Activated T-helper 9 cell treated with anti-CD3 and anti-CD28 coated beads, Interleukin-2, amount 50 U/mL, for 16 hours (primary cell): ENCODE measurements at places on chromosomes 16 and 17.

DNA sequence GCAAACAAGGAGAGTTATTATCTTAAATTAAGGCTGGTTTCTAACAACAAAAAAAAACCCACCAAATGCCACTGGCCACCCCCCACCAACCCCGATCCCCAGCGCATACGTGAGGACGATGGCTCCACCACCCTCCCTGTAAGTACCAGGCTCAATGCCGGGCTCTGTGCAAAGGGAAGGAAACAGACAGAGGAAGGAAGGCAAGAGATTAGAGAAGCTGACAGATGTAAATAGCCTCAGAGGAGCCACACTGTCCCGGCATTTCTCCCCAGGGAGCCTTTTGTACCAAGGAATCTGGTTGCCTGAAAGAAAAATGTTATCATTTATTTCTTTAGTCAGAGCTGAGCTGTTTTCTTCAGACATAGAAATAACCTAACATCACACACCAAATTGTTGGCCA lies 13.1 kb downstream of the SOST start:
- no peak for DNase-seq

DNA sequence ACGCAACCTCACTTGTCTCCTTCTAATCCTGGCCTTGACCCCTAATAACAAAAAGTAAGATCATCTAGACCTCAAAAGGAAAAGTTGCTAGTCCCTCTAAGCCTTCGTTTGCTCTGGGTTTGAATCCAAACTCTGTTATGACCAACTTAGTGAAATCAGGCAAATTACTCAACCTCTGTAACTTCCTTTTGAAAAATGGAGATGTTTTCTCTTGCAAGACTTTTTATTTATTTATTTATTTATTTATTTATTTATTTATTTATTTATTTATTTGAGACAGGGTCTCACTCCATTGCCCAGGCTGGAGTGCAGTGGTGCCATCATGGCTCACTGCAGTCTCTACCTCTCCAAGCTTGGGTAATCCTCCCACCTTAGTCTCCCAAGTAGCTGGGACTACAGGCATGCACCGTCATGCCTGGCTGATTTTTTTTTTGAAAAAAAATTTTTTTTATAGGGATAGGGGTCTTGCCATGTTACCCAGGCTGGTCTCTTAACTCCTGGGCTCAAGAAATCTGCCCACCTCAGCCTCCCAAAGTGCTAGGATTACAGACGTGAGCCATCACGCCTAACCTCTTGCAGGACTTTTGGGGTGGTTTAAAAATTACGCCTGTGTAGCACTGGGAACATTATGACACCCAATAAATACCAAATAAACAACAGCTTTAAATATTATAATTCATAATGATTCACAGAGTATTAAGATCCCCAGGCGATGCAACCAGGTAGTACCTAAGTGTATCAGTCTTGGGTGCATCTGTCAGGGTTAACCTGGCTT lies 63.4 kb downstream of the PITPNC1 start:
- no peak for DNase-seq

DNA sequence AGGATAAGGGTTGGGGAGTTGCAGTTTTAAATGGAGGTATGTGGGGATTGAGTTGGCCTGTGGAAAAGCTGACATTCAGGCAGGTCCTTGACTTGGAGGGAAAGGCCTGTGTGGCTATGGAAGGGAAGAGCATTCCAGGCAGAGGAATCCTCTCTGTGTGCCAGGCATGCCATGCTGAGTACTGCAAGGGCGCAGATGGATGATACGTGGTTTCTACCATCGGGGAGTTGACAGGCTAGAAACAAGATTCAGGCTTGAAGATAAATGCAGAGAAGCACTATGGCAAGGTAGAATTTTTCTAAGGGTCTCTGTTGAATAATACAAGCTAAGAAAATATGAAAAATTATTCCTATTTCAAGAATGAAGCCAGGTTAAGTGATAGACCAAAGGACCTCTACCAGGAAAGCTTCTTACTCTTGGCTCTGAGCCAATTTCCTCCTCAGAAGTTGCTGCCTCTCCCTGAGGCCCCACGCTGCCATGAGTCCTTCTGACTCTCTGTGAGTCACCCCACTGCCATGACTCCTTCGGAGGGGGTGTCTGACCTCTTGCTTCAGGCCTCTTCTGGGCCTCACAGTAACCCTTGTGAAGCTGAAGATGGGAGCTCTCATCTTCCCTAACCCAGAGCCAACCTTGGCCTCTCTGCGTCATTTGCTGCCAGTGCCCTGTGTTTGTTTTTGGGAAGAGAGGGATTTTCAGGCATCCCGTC lies 75.8 kb downstream of the WNT3 start:
- no peak for DNase-seq

DNA sequence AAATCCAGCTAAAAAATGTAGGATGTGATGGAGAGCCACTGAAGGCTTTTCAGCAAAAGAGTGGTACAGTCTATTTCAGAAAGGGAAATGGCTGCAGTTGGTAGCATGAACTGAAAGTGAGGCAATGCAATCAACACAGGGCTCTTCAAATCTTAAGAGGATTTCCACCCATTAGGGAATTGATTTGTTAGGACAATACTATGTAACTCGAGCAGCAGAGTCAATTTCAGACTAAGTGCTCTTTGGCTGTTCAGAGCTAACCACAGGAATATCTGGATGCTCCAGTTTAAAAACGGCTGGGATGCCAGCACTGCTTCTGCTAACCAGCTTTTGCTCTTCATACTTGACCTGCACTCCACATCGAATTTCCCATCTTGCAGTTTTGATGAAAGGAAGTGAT lies 24.6 kb downstream of the CACNG1 start:
- DNase-seq: no peak

DNA sequence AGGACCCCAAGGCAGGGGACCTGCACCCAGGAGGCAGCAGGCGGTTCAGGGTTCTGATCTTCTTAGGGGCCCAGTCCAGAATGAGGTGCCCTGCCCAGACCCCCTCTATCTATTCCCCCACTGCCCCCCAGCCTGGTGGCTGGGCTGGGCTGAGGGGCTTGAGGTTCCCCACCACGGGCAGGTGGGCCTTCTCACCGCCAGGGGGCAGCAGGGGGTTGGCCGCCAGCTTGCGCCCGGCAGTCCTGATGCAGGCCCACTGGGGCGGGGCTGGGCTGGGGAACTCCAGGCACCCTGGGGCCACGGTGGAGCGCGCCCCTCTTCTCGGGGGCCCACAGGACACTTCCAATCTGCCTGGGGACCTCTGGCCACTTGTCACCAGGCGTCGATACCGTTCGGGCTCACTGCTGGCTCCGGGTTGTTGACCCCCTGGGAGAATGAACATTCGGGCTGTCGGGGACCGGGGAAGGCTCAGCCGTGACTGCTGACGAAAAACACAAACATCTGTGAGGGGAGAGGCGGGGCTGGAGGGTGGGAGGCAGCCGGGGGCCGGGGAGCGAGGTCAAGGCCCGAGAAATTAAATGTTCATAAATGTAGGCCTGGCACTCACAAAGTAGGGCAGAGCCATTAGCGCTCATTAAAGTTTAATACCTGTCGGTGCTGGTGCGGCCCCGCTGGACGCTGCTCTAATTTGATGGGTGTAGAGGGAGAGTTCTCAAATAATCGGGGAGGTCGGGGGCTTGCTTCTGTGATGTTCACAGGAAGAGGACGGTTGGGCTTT lies 219.3 kb upstream of the GSE1 start:
- DNase-seq: peak; percentile 51

- no peak for DNase-seq
These were observed 241.5 kb upstream of the CNTNAP4 start for GRCh38 chr16:76035689-76036088.

- no peak for DNase-seq
These were observed 31.0 kb upstream of the RHOT1 start for GRCh38 chr17:32111141-32111771.

GRCh38 chr17:81582341-81582740 lies 30.2 kb upstream of the FAAP100 start:
- DNase-seq: no peak

DNA sequence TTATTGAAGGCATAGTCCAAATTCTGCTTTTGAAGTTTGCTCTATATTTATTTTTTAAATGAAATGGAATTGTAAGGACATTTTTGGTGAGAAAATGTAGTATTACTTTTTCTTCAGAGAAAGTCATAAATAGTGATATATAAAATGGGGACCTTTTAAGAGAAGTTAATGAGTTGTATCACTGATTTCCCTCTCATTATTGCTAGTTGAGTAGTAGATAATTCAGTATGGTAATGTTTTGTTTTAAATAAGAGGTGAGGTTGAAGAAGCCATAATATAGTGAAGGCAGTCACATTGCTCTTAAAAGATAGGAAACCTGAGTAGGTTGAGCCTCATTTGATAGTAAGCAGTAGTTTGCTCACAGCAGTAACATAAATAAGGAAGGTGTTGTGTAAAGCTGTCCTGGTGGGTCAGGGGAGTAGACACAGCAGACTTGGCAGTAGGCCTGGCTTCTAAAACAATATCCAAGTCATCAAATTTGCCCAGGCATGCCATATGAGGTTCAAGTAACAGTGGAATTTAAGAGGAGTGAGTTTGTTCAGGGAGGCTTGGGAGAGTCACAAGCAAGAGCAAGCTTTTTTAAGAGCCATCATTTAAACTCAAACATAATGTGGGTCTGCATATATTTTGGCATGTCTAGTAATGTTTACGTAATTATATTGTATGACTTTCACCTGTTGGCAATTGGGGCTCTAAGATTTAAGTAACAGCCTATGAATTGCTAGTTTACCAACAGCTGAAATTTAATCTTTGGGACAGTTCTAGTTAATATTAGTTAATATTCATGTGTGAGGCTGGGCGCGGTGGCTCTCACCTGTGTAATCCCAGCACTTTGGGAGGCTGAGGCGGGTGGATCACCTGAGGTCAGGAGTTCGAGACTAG lies 6.5 kb downstream of the NFATC3 start:
- no peak for DNase-seq

DNA sequence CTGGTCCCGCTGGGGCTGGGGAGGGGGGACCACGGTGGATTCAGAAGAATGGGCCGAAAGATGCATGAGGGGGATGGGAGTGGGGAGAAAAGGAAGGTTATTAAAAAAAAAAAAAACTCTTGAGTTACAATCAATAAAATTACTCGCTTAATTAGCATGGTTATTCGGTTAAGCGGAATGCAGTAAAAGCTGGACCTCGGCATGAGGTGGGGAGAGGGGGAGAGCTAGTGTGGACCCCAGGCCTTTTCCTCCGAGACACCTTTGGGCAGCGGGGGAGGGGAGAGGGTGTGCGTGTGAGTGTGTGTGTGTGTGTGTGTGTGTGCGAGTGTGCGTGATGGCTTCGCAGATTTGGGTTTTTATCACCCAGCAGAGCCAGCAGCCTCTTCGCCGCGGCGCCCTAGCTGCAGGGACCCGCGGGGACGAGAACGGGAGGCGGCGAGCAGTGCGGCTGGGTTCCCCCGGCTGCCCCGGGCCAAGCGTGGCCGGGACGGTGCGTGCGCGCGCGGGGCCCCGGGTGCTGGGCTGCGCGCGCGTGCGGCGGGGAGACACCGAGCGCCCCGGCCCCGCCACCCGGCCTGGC lies 3.7 kb downstream of the BAHCC1 start:
- no peak for DNase-seq

DNA sequence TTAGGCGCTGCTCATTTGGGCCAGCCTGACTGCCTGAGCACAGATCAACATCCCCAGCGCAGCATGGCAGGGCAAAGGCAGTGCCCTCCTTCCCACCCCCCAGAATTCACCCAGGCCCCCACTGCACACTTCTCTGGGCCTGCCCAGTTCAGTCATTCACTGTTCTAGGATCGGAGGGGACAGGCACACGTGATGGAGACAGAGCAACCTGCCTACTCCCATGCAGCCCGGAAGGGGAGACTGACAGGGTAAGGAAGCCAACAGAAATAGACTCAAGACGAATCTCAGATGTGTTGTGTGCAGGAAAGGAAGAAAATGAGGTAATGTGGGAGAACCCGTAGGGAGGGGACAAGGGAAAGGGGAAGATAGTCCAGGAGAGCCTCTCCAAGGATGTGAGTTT lies 59.2 kb upstream of the LYRM9 start:
- DNase-seq: no peak

DNA sequence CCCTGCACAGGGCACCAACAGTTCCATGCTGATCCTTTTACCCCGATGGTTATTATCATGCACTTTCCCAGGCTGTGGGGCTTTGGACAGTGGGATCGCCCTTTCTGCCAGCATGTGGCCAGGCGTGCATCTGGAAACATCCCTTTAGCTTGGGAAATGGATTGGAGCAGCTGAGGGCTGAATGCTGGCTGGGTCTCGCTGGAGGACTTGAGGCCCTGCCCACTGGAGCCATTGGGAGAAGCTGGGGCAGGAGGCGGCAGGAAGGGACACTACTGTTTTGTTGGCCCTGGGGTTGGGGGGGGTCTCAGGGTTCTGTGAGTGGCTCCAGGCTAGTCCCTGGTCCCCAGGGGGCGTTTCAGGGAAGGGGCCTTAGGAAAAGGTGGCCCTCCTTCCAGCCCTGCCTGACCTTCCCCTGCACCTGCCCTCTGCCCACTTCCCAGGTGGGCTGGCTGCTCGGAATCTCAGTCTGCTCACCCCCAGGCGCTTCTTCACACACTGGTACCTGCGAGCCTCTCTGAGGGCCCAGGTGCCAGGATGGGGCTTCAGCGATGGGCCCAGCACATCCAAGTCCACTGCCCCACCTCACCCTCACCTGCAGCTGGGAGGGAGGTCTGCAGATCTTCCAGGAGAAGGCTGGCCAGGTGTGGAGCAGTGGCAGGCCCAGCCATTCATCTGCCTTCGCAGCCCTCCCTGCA lies 1.6 kb upstream of the ADGRG3 start:
- no peak for DNase-seq

GRCh38 chr17:13385481-13385911 lies 216.2 kb downstream of the HS3ST3A1 start:
- DNase-seq: no peak

DNA sequence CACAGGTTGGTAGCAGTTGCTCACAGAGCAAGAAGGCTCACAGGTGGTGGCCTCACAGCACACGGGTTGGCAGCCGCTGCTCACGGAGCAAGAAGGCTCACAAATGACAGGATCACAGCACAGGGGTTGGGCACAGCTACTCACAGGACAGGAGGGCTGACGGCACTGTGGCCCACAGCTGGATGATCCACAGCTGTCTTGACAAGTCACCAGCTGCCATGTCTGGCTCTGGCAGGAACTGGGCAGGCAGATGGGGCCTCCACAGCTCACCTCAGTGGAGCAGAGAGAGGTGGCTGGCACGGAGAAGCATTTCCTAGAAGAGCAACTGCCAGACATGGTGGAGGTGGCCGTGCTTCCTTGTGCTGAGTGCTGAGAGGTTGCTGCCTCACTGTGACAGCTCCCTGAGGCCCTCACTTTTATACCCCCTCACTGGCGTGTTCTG lies at the start of gene KRTAP16-1:
Gene KRTAP16-1, minus strand, starts transcription at position 392 of the 442 bp plus-strand sequence. Its CDS starts 56 bp downstream, at position 336.
- peak; percentile 16 for DNase-seq

- DNase-seq: no peak
These were observed 246.7 kb downstream of the HS3ST3A1 start for GRCh38 chr17:13355054-13355453.

GRCh38 chr16:16025214-16025968 lies 76.0 kb downstream of the ABCC1 start:
- peak; percentile 50 for DNase-seq

GRCh38 chr16:14286368-14287230 lies 215.5 kb downstream of the MRTFB start:
- DNase-seq: no peak

- DNase-seq: no peak
These were observed 44.1 kb upstream of the SEC14L1 start for GRCh38 chr17:77096570-77097214.

GRCh38 chr16:4538350-4539235 lies at the start of gene CDIP1:
TSS of gene CDIP1 (minus strand) at chr16:4538773. CDS start at chr16:4514130, 24,643 bp downstream.
- DNase-seq: peak; percentile 93

- no peak for DNase-seq
These were observed 2.3 kb downstream of the TPSD1 start for GRCh38 chr16:1258225-1258600.

- no peak for DNase-seq
These were observed 47.0 kb downstream of the NLRC5 start for GRCh38 chr16:57036315-57036714.
